ENCODE measurements at places on chromosomes 5 and 9. TPM values are rescaled to one million over a fixed set of nuclear protein-coding genes. Genes with fewer than 3 reads are reported as not detected.

FOXB2 gene
- not detected for total RNA-seq

- H3K27me3 ChIP-seq, result no peaks in the 10 kb centered on the region
- no peak for DNase-seq
- H3K4me1 ChIP-seq, result no peaks in the 10 kb centered on the region
- H3K4me3 ChIP-seq, result no peak overlapping the region
- no peak overlapping the region for H3K27ac ChIP-seq
Measured at GRCh38 chr9:88794100-88794499, 197.2 kb upstream of the S1PR3 start.

- H3K27ac ChIP-seq, result no peak overlapping the region
- peaks cover 10% of the 10 kb centered on the region for H3K4me1 ChIP-seq
- no peaks in the 10 kb centered on the region for H3K27me3 ChIP-seq
Measured at GRCh38 chr5:149358294-149358651, 427 bp downstream of the PCYOX1L start.

- H3K4me3 ChIP-seq, result peak overlapping the region; percentile 14
- peak; percentile 40 for DNase-seq
- peaks cover 20% of the 10 kb centered on the region for H3K4me1 ChIP-seq
- H3K36me3 ChIP-seq, result no peaks in the 10 kb centered on the region
Measured at GRCh38 chr5:149887622-149888183, 56.9 kb downstream of the PDE6A start.

- no peak overlapping the region for H3K27ac ChIP-seq
- no peaks in the 10 kb centered on the region for H3K27me3 ChIP-seq
- peaks cover 42% of the 10 kb centered on the region for H3K36me3 ChIP-seq
- H3K4me1 ChIP-seq, result no peaks in the 10 kb centered on the region
Measured at GRCh38 chr9:2583308-2584013, 38.1 kb upstream of the VLDLR start.

DNA sequence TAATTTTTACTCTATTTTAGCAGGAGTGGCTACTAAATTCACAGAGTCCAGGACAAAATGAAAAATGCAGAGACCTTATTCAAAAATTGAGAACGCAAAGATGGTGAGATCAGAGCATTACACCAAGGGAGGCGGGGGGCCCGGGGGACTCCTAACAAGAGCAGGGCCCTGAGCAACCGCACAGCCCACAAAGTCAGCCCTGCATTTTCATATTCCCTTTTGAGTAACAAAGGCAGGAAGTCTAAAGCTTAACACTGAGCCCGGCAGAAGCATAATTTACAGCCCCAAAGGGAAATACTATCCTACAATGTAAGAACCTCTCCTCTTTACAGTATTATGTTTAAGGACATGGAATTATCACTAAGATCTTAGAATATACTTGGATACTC is 69.4 kb downstream of the TLE1 start:
- H3K4me3 ChIP-seq, result no peak overlapping the region
- H3K27me3 ChIP-seq, result no peaks in the 10 kb centered on the region
- DNase-seq, result no peak
- peaks cover 35% of the 10 kb centered on the region for H3K36me3 ChIP-seq
- H3K27ac ChIP-seq, result peak overlapping the region; percentile 50
